ENCODE measurements at places on chromosomes 6 and 20.
A peak's percentile ranks its signal among the peaks of the same experiment; 100 is the strongest.

DNA sequence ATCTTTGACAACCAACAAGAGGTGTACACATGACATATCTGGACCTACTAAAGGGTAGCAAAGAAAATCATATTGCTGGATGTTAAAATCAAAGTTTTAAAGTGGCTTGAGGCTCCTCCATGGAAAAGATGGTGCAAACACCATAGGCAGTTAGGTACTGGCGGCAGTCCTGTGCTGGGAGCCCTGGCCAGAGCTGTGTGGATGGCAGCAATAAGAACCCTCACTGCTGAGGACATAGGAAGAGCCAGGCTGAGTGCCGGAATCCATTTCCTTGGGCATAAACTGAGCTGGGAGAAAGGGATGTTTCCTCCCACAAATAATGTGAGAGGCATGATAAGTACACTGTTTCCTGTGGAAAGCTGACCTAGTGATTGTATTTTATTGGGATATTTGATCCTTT, 89.9 kb downstream of the ARID1B start:
- no peak for DNase-seq

DNA sequence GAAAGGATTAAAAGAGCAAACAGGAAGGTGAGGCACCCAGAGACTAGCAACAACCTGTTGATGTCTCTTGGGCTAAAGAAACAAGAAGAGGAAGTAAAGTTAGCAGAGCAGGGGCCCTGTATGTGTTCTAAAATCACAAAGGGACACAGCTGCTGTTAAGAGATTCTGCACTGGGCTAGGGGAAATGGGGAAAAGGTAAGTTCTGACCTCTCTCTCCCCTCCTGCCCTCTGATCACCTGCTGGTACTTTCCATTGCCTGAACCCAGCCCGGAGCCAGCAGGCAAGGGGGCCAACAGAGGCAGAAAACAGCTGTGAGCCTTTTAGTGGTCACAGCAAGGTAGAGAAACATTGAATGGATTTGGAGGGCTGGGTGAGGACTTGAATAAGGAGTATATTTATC, 13.5 kb upstream of the CNR1 start:
- no peak for DNase-seq

GRCh38 chr6:144543006-144543871, 258.1 kb downstream of the UTRN start:
- no peak for DNase-seq

DNA sequence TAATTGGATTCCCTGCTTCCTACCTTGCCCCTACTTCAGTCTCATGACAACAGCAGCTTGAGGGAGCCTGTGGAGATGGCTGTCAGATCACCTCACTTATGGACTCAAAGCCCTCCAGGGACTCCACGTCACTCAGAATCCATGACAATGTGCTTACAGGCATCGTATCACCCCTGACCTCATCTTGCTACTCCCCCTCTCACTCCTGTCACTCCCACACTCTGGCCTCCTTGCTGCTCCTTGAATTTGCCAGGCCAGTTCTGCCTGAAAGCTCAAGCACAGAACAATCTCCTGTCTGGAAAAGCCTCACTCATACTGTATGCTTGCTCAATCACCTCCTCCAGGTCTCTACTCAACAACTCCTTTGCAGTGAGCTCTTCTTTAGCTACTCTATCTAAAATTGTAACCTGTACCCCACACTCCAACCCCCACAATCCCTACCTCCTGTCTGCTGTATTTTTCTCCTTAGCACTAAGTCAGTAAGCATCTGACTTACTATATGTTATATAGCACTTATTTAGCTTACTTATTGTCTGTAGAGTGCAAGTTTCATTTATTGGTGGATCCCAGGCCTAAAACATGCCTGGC, 10.7 kb upstream of the GSTA4 start:
- no peak for DNase-seq

- peak; percentile 49 for DNase-seq
Observed at GRCh38 chr20:23928788-23929187, 49.2 kb upstream of the CST5 start.

DNA sequence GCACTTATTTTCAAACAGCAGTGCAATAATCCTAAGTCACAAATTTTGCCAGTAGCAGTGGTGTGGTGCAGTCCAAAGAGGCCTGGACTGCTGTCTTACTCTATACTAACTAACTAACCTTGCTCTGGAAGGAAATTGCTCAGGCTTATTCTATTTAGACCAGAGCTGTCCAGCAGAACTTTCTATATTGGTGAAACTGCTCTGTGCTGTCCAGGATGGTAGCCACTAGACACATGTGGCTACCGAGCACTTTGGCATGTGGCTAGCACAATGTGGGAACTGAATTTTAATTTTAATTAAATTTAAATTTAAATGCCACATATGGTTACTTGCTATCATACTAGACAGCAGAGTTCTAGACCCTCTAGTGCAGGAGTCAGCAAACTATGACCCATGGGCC, 27.1 kb upstream of the FBXO9 start:
- DNase-seq: no peak

- no peak for DNase-seq
Observed at GRCh38 chr20:30598460-30599230, 658.8 kb upstream of the DEFB115 start.

DNA sequence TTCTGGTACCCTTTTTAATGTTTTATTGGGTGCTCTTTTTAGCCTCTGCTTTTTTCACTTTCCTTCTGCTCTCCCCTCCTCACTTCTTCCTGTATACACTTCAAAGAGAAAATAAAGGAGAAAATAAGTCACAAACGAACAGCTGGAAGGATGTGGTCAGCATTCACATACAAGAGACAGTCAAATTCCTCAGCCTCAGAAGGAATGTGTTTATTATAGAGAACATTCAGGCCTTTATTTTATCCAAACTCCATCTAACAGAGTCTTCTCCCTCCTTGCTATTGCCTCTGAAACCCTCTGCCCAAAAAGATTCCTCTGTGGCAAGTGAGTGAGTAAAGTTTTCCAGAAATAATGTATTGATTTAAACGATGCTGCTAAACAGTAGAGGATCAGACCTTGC, 490.4 kb downstream of the FRK start:
- DNase-seq: no peak

GRCh38 chr6:20031342-20031741, 180.9 kb downstream of the MBOAT1 start:
- no peak for DNase-seq

GRCh38 chr6:134379076-134379475, 61.2 kb upstream of the SGK1 start:
- peak; percentile 60 for DNase-seq

DNA sequence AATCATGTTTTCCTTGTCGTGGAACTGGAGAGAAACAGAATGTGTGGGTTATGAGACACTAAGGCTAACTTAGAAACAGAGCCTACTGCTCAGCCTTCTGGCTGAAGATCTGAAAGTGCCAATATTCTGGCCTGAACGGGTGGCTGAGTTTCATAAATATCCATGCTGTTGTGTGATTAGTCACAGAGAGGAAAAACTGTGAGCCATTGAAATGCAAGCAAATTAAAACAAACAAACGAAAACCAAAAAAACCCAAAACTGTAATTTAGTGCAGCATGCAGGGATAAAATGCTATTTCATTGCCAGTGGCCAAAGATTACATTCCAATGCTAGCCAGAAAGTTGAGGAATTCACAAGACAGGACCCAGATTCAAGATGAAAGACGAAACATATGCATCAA, 315.1 kb downstream of the UBE3D start:
- DNase-seq: no peak

DNA sequence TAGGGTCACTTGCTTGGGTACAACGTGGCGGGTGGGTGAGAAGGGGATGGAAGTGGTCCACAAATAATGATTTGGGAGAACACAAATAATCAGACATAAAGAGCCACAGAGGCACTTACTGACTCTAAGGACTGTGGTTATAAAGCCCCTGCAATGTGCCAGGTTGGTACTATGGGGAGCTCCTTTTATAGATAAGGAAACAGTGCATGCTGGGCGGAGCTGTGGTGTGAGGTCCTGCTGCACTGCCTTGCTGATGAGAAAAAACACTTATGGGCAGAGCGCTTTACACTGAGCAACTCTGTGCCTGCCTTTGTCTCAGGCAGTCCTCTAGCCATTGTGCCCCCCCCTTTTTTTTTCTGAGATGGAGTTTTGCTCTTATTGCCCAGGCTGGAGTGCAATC, 29.1 kb upstream of the SCRT2 start:
- DNase-seq: no peak

GRCh38 chr6:143517447-143517773, 5.9 kb upstream of the FUCA2 start:
- no peak for DNase-seq

GRCh38 chr6:33585403-33586107, 5.5 kb upstream of the BAK1 start:
- peak; percentile 93 for DNase-seq

- no peak for DNase-seq
Observed at GRCh38 chr6:25617997-25618396, 34.0 kb upstream of the SCGN start.

- no peak for DNase-seq
Observed at GRCh38 chr6:150619275-150619674, 19.6 kb downstream of the PLEKHG1 start.

DNA sequence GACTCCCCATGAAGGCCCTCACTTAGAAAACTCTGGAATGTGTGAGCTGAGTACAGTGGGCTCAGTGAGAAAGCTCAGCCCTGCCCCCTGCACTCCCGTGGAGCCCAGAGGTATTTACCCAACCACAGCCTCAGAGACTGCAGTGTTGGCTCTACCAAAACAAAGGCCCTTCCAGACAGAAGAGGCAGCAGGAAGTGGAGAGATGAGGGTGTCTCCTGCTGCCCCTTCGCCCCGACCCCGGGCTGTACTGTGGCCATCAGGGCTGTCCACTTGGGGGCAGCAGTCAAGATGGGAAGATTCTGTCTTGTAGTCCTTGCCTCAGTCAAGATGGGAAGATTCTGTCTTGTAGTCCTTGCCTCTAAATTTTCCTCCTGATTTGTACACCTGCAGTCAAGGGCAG, 341.3 kb downstream of the TAF4 start:
- no peak for DNase-seq

DNA sequence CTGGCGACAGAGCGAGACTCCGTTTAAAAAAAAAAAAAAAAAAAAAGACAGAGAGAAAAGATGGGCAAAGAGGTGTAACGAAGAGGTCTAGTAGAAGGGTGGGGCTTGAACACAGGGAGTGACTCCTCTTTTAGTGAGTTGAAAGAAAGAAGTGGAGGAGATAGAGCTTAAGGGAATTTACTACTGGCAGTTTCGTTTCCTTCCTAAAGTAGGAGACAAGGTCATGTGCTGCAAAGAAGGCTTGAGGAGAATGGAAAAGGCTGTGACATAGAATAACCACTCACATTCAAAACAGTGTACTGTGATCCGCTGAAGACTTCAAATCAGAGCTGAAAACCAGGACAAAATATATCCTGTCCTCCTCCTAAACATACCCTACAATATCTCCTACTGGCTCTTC, 63.8 kb upstream of the EIF2S2 start:
- no peak for DNase-seq

DNA sequence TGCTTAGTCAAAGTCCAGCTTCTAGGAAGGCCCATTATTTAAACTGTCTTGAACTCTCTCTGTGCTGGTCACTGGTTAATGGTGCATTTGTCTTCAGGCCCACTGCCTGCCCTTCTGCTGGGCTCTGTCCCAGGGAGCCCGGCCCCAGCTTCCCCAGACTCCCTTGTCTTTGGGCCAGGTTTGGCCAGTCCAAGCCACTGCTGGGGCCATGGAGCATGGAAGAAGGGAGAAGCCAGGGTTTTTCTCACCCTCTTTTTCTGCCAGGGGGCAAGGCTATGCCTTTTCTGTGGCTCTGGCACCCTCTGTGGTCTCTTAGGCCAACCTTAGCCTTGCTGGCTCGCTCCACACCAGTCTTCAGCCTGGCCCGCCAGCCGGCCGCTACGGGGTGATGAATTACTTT, 390.0 kb upstream of the SULF2 start:
- no peak for DNase-seq

GRCh38 chr6:11848346-11848651, 69.7 kb upstream of the ADTRP start:
- DNase-seq: no peak

DNA sequence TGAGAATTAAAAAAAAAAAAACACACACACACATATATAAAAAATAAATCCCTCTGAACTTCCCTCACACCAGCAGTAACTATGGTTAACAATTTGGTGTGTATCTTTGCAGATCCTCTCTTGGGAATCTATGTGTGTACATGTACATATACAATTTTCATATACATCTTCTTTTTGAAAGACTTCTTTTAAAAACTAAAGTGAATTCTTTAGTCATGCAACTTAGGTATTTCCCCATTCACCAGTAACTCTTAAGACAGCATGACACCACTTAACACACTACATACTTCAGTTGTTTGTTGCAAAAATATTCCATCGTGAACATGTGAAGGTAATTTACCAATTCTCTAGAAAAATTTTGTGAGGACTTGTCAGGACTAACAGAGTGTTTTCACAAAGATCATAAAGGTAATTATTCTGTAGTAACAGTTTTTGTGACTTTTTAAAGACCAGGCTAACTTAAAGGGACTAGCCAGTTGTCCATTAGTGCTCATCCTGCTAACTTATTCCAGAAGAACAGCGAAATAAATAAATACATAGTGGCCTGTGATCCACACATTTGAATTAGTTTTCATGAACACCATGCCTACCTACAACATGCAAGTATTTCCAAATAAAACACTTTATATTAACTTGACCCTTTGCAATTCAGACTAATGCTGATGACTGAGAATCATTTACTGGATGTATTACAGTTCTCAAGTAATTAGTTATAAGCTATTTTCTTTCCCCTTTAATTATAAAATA, 12.1 kb downstream of the RBM39 start:
- DNase-seq: no peak

GRCh38 chr20:4997222-4997621, 4.1 kb downstream of the SLC23A2 start:
- no peak for DNase-seq

DNA sequence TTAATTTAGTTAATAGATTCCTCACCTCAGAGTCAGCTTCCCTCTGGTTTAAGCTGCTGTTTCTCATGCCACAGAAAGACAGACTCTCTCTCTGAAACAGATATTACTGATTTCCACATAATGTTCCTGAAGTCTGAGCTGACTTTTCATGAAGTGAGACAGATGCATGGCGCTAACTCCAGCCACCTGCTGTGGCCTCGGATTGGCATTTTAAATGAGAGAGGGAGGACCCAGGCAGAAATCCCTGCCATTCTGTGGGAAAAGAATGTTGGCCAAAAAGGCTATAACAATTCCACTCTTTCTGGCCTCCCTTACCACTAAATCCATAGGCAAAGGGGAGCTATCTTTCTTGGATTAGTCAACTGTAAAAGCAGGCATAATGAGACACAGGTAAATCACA, 354.1 kb upstream of the CDH4 start:
- no peak for DNase-seq

- no peak for DNase-seq
Observed at GRCh38 chr20:3070725-3071124, 695 bp upstream of the OXT start.

- no peak for DNase-seq
Observed at GRCh38 chr6:71599359-71599758, 287.0 kb upstream of the RIMS1 start.

DNA sequence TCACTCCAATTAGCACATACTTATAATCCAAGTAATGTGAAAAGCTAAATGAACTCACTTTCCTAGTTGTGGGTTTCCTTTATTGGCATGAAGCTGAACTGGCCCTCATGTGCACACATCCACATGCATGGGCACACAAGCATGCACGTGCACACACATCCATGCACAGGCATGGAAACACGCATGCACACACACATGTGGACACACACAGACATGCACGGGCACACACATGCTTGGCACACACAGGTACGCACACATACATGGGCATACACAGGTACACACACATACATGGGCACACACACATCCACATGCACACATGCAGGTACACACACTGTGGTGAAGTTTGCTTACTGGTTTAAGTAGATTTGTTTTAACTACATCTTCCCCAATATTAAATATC, 23.8 kb downstream of the SYNDIG1 start:
- no peak for DNase-seq

GRCh38 chr20:40741507-40742106, 52.6 kb upstream of the MAFB start:
- peak; percentile 44 for DNase-seq

Measured in CD4-positive, alpha-beta T cell treated with Interleukin-21 for 1 hour (primary cell).